ENCODE measurements at places on chromosomes 5 and 9.
A peak's percentile ranks its signal among the peaks of the same experiment; 100 is the strongest.

DNA sequence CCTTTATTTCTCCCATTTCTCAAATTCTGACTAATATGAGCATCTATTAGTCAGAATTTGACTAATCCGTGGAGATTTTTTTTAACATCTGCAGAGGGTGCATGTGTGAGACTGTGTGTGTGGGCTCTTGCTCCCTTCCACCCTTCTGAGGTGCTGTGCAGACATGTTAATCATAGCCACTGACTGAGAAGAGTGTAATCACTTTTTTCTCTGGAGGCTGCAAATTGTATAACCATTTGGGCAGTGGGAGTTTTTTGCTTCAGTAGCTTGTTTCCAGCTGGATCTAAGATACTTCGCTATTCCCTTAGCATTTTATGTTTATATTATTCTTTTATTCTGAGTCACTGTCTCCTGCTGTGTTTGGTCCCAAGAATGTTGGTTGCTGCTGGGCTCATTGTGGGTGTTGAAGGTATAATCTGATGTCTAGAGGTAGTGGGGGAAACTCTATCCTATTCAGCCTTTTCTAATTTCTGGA, 66.2 kb downstream of the ARHGEF28 start:
- DNase-seq = no peak

GRCh38 chr5:1736889-1737711, 62.5 kb downstream of the MRPL36 start:
- peak; percentile 19 for DNase-seq

DNA sequence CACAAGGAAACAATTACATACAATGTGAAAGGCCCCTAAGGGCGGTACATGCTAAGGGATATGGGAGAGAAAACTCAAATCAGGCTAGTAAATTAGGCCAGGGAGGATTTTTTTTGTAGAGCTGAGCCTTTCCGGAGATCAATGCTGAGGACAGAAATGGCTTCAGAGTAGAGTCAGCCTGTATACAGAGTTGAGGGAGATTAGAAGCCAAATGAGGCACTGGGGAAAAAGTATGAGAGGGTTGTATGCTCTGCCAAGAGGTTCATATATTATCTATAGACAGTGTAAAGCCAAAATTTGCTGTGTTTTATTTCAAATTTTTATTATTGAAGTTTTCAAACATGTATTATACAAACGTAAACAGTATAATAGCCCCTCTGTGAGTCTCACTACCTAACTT, 103.1 kb downstream of the BNC2 start:
- DNase-seq = no peak

DNA sequence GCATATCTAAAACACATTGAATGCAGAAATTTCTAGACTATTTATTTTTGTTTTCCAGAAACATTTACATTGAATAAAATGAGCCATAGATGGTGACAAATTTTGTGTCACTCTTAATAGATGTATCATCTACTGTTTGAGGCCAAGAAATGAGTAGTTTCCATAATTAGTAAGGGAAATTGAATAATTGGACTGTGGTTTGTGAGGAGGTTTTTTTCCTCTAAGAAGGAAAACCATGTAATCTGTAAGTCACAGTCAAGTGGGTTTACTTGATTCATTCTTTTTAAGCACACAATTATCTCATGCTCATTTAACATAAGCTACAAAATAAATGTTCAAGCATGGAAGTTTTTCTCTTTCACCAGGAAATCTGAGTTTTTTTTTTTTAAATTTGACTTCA, 876.4 kb downstream of the NR2F1-AS1 start:
- no peak for DNase-seq

DNA sequence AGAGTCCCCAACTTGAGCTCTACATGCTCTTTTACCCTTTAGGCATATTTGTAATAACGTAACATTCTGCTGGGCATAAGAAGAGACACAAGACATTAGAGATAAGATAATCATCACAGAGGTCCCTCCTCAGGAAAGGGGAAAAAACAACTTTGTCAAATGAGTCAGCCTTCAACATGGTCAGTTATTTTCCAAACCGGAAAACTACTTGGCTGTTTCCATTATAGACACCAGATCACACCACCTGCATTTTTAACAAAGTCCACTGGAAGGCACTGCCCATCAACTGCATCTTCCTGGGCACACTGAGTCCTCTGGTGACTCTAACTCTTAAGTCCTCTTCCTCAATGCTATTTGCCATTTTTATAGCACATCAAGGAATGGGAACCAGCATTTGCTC, 221.8 kb downstream of the FAM114A2 start:
- DNase-seq = no peak

GRCh38 chr9:99221266-99221620, 499 bp downstream of the ALG2 start:
- no peak for DNase-seq

GRCh38 chr5:95081500-95081960, 203.4 kb downstream of the MCTP1 start:
- peak; percentile 36 for DNase-seq

GRCh38 chr5:163563880-163564279, 58.5 kb downstream of the MAT2B start:
- no peak for DNase-seq

DNA sequence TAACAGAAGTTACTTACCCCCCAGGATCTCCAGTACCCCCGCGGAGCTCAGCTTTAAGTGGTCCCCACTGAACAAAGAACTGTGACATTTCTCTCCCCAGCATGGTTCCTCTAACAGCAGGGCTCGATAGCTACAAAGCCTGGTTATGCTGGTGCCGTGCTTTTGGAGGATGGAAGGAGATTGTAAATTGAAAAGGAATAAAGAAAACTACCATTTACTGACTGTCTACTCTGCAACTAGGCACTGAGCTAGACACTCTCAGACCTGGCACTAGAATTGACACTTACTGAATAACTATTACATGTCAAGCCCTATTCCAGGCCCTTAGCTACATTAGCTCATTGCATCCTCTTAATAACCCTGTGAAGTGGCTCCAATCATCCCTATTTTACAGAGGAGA, 145.3 kb downstream of the TTLL11 start:
- no peak for DNase-seq

DNA sequence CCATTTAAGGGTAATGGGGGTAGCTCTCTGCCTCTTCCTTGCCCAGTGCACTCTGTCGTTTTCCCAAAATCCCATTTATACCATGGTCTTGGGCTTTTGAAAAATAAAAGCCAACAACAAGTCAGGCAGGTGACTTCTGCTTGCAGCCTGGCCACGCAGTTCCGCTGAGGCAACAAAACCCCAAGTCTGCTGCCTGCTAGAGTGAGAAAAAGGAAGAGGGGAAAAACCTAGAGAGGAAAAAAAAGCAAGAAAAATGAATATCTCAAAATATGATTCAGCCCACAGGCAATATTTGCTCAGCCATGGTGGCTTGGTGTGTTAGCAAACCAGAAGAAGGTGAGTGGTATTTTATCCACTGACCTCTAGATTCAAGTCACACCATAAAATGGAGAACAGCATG, 148.2 kb upstream of the FSTL4 start:
- no peak for DNase-seq

DNA sequence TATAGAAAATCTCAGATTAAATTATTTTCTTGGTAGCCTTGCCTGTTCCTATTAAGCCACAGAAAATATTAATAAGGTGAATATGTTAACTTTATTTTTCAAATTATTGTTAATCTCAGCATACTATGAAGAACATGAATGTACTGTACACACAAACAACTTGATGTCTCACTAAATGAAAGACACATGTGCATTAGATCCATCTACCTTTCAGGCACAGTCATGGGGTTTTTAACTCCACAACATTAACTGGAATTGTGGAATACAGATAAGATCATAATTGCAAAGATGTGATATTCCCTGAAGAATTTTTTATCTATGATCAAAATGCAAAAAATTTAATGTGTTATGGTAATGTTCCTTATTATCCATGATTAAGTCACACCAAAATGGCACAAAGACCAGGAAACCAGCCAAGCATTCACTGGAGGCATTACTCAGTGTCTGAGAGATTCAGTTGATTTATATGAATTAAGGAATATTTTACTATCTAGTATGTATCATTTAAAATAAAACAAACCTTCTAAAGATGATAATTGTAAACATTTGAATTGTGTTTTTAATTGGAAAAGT, 150.0 kb upstream of the VCAN start:
- DNase-seq = no peak

DNA sequence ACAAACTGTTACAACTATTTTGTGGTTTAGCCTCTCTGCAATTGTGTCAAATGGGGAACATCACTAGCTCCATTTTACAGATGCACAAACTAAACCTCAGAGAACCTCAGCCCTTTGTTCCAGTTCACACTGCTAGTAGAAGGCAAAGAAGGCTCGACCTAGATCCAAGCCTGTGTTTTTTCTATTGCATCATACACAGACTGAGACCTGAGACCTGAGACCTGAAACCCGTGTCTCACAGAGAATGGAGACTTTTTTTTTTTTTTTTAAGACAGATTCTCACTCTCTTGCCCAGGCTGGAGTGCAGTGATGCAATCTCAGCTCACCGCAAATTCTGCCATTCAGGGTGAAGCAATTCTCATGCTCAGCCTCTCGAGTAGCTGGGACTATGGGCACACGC, 120.8 kb downstream of the GALNT10 start:
- no peak for DNase-seq

DNA sequence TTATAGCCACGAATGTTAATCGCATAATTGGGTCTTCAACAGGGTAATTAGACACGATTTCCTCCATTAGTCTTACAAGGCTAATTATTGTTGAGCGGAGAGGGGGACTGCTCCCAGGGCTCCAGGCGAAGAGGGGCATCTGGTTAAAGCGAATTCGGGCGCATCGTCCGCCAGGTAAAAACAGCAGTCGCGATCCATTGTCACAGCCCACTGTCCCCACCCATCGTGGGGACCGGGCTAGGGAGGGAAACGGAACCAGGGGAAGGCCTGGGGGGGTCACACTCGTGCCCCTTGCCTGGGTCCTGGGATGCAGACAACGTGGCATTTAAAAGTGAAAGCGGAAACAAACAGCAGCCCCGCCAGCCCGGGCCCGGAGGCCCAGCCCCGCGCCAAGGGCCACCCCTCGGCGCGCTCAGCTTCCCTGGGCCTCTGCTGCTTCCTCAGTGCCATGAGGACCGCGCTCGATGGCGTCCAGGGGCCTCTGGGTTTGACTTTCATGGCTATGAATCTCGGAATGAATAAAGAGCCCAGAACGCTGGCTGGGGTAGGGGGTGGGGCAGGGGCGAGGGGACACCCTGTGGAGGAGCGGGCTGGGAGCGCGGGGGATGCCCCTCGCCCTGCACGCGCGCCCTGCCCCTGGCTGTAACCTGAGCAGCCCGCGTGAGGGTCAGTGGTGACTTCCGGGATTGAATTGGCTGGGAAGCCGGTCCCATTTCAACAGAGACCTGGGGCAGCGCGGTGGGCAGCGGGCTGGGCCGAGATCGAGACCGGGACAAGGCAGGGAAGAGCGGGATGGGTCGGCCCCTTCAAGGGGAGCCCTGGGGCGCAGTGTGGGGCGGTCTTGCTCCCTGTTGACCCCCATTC, 99.9 kb downstream of the GTF3C4 start:
- peak; percentile 81 for DNase-seq

GRCh38 chr5:77355751-77356150, 136.4 kb downstream of the WDR41 start:
- DNase-seq = no peak
